ENCODE measurements at places on chromosomes 6 and 20. TPM values are rescaled to one million over a fixed set of nuclear protein-coding genes. Genes with fewer than 3 reads are reported as not detected.

Gene OR12D3
- not detected for total RNA-seq

- no peak for DNase-seq
- no peaks in the 10 kb centered on the region for H3K36me3 ChIP-seq
- no peaks in the 10 kb centered on the region for H3K27me3 ChIP-seq
- no peak overlapping the region for H3K27ac ChIP-seq
- H3K4me3 ChIP-seq, result no peak overlapping the region
These were observed 163.7 kb downstream of the CARMIL1 start for GRCh38 chr6:25442898-25443297.

DNA sequence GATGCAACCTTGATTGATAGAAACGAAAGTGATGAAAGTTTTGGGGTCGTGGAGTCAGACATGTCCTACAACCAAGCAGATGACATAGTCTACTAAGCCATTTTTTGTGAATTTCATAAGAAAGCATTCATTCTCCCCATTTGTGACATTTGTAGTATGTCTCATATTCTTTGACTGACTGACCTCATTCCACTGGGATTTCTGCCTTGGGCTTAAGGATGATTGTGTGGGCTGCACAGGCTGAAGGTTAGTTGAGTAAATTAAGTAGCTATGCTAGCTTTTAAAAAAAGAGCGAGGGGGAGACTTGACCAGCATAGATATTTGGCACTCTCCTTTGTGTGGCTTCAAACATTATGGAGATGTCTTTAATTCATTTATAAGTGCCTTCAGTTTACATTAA is 28.9 kb downstream of the STMND1 start:
- H3K27ac ChIP-seq, result no peak overlapping the region
- no peaks in the 10 kb centered on the region for H3K4me1 ChIP-seq
- H3K36me3 ChIP-seq, result no peaks in the 10 kb centered on the region
- no peak for DNase-seq
- peaks cover 8% of the 10 kb centered on the region for H3K27me3 ChIP-seq
- no peak overlapping the region for H3K4me3 ChIP-seq

DNA sequence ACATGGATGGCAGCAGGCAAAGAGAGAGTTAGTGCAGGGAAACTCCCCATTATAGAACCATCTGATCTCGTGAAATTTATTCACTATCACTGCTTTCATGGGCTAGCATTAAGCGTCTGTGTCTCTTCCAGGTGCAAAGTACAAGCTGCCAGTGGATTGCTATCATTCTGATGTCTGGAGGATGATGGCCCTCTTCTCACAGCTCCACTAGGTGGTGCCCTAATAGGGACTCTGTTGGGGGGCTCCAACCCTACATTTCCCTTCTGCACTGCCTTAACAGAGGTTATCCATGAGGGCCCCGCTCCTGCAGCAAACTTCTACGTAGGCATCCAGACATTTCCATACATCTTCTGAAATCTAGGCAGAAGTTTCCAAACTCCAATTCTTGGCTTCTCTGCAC is 347.8 kb upstream of the HS3ST5 start:
- no peak overlapping the region for H3K27ac ChIP-seq
- DNase-seq, result no peak
- H3K4me1 ChIP-seq, result no peaks in the 10 kb centered on the region
- H3K4me3 ChIP-seq, result no peak overlapping the region
- H3K36me3 ChIP-seq, result no peaks in the 10 kb centered on the region

Gene MCCD1
- not detected for total RNA-seq

Gene APOM
- 3.6 TPM for total RNA-seq

DNA sequence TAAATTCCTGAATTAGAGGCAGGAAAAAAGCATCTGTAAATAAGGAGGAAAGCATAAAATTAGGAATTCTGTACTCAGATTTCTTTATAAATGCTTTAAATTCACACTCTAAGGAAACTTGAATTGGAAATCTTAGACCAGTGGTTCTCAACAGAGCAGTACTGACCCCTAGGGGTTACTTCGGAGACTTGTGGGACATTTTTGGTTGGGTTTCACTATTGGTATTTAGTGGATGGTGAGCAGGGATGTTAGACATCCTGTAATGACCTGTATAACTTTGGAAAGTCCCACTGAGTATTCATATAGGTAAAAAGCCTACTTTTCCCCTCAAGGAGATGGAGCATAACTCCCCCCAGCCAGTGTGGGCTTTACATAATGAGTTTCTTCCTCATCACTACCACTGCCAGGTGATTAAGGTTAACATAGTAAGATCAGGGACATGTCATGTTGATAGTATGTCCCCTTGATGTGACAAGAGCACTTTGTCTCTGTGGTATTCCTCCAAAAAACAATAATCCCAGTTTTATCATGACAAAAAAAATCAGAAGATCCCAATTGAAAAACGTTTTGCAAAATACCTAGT is 31.0 kb downstream of the GLO1 start:
- H3K27ac ChIP-seq, result no peak overlapping the region
- H3K4me1 ChIP-seq, result peaks cover 38% of the 10 kb centered on the region
- peak; percentile 31 for DNase-seq
- no peaks in the 10 kb centered on the region for H3K27me3 ChIP-seq
- no peak overlapping the region for H3K4me3 ChIP-seq
- H3K36me3 ChIP-seq, result peaks cover 35% of the 10 kb centered on the region
